Tibial nerve (tissue), 4 donors: ENCODE measurements at places on chromosomes 13 and 19.
A peak's percentile ranks its signal among the peaks of the same experiment; 100 is the strongest.

- no peak for DNase-seq
- H3K4me1 ChIP-seq = no peaks in the 10 kb centered on the region
- H3K4me3 ChIP-seq = no peak overlapping the region
- H3K27ac ChIP-seq = no peak overlapping the region
Observed at GRCh38 chr13:113883314-113883811, 19.5 kb upstream of the GAS6 start.

DNA sequence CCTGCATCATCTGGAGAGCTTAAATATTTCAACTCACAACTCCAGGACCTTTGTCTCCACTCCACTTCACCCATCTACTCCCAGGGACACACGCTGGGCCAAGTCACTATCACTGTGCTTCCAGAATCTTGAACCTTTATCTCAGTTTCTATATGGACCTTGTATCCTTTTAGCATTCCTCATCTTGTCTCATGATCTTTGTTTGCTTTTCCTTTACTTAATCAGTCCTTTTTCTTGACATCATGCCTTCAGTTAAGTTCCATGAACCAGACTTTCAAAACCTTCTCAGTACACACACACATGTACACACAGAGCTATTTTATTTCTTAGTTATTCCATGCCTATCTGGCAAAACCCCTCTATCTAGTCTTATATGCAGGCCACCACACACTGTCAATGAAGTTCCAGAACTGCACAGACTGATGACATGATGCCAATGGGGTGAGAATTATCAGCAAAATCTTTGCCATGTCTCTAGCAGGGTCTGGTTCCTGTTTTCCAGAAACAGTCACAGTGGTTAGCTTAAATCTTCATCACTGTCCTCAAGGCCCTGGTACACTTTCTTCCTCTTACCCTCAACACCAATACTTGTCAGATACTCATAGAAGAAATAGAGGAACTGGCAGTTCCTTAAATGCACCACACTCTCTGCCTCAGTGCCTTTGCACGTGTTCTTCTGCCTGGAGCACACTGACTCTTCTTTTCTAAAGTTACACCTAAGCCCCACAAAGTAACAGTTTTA, 77.6 kb upstream of the STARD13 start:
- H3K4me1 ChIP-seq = no peaks in the 10 kb centered on the region
- H3K4me3 ChIP-seq = no peak overlapping the region
- H3K36me3 ChIP-seq = no peaks in the 10 kb centered on the region
- no peak overlapping the region for H3K27ac ChIP-seq
- no peak for DNase-seq
- H3K27me3 ChIP-seq = no peaks in the 10 kb centered on the region

- no peaks in the 10 kb centered on the region for H3K27me3 ChIP-seq
- DNase-seq = peak; percentile 93
- peak overlapping the region; percentile 81 for H3K4me3 ChIP-seq
- peaks cover 10% of the 10 kb centered on the region for H3K36me3 ChIP-seq
- peak overlapping the region; percentile 97 for H3K27ac ChIP-seq
- H3K4me1 ChIP-seq = peaks cover 82% of the 10 kb centered on the region
Observed at GRCh38 chr19:42279902-42280814, 11.1 kb downstream of the CIC start.

- DNase-seq = peak; percentile 53
- H3K27me3 ChIP-seq = no peaks in the 10 kb centered on the region
- no peaks in the 10 kb centered on the region for H3K36me3 ChIP-seq
- peak overlapping the region; percentile 70 for H3K4me3 ChIP-seq
- H3K27ac ChIP-seq = peak overlapping the region; percentile 92
- H3K4me1 ChIP-seq = peaks cover 61% of the 10 kb centered on the region
Observed at GRCh38 chr13:110307767-110308655, 927 bp downstream of the COL4A2 start.

DNA sequence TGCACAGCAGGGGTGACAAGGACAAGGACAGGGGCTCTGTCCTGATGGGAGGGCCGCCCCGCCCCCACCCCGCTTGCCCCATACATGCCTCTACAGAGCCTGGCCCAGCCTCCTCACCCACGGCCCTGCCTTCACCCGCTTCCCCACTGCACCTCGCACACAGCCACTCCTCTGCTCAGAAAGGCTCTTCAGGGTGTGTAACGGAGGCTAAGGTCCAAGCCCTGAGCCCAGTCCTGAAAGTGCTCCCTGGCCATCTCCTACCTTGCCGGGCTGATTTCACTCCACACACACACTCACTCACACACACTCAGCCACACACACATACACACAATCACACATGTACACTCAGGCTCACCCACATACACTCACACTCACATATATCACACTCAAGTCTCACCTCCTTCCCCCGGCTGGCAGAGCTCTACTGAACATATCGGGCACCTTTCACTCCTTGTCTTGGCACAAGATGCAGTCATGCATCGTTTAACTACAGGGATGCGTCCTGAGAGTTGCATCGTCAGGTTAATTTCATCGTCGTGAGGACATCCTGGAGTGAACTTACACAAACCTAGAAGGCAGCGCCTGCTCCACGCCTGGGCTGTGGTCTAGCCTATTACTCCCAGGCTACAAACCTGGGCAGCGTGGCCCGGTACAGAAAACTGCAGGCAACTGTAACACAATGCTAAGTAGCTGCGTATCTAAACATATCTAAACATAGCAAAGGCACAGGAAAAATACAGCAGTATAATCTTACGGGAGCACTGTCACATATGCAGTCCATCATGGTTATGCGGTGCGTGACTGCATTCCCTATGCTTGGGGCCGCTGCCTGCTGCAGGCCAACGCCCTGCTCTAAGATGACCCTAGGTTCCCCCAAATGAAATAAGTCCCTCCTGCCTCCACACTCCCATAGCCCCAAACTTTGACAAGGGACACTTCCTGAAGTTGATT, 13.1 kb downstream of the EPS15L1 start:
- H3K4me3 ChIP-seq = no peak overlapping the region
- peak overlapping the region; percentile 40 for H3K27ac ChIP-seq
- no peaks in the 10 kb centered on the region for H3K36me3 ChIP-seq
- no peaks in the 10 kb centered on the region for H3K27me3 ChIP-seq

- H3K36me3 ChIP-seq = peaks cover 3% of the 10 kb centered on the region
- peak overlapping the region; percentile 100 for H3K27ac ChIP-seq
- DNase-seq = no peak
- no peaks in the 10 kb centered on the region for H3K27me3 ChIP-seq
- peaks cover 76% of the 10 kb centered on the region for H3K4me1 ChIP-seq
Observed at GRCh38 chr19:1249990-1250436, 1.6 kb downstream of the MIDN start.

DNA sequence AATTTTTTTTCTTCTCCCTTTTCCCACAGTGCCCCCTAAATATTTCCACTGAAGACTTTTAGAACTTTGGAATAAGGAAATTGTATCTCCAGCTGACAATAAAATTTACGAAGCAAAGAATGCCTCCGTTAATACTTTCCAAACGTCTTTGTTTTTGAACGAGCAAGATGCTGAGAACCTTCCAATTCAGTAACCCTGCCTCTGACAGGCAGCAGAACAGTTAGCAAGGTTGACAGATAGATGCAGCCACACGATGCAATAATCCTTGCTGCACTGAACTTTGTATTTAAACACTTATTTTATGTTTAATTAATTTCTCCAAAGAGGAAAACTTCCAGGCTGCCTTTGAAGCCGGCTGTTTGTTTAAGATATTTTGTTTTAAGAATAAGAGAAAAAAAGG, 71.8 kb upstream of the TSHZ3 start:
- no peak for DNase-seq
- no peaks in the 10 kb centered on the region for H3K4me1 ChIP-seq
- H3K27ac ChIP-seq = no peak overlapping the region

DNA sequence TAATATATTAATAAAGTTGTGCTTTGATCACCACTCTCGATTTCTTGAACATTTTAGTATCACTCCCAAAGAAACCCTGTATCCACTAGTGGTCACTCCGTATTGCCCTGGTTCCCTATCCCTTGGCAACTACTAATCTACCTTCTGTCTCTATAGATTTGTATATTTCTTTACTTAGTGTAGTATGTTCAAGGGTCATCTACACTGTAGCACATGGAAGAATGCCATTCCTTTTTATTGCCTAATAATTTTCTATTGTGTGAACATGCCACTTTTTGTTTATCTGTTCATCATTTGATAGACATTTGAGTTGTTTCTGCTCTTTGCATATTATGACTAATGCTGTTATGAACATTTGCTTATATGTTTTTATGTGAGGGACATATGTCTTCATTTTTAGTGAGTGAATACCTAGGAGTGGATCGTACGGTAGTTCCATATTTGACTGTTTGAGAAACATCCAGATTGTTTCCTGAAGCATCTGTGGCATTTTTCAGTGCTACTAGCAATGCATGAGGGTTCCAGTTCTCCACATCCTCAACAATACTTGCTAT, 254.0 kb downstream of the GPC6 start:
- H3K36me3 ChIP-seq = no peaks in the 10 kb centered on the region
- no peaks in the 10 kb centered on the region for H3K27me3 ChIP-seq
- H3K4me3 ChIP-seq = no peak overlapping the region
- DNase-seq = no peak
- H3K27ac ChIP-seq = no peak overlapping the region

DNA sequence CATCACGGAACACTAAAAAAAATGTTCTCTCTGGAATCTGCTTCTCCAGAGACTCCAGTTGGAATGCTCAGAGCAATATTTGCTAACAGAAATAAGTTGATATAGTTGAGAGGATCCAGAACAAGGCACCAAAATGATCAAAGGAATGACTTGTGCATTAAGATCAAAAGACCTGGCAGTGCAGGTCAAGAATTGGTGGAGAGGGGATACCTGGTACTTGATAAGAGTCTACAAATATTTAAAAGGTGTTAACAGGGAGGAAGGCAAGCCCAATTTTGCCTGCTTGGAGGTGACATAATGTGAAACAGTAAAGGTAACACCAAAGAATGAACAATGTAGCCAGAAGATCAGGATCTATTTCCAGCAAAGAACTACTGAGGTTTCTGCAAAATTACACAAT, 20.0 kb upstream of the TNFRSF19 start:
- no peak overlapping the region for H3K27ac ChIP-seq
- no peaks in the 10 kb centered on the region for H3K4me1 ChIP-seq
- no peak overlapping the region for H3K4me3 ChIP-seq
- H3K27me3 ChIP-seq = no peaks in the 10 kb centered on the region
- H3K36me3 ChIP-seq = no peaks in the 10 kb centered on the region
- no peak for DNase-seq

DNA sequence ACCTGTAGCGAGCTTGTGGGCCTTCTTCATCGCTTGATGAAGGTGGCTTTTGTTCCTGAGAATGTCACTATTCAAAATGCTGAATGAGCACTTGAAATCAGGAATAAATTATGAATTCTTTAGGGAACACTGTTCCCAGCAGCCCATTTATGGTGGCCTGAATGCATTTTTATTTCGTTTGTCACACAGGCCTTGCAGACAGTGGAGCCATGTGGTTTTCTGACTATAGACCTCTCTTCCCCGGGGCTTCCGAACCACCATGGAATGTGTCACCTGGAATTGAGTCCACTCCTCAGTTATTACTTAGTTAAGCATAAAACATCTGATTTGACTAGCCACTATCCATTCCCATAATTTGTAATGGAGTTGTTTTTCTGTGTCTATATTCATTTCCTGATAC, 396.9 kb downstream of the IRS2 start:
- H3K36me3 ChIP-seq = no peaks in the 10 kb centered on the region
- H3K4me3 ChIP-seq = no peak overlapping the region
- DNase-seq = no peak
- peaks cover 13% of the 10 kb centered on the region for H3K4me1 ChIP-seq
- H3K27ac ChIP-seq = peak overlapping the region; percentile 17

GRCh38 chr19:38055010-38055409, 148.0 kb downstream of the SIPA1L3 start:
- no peak overlapping the region for H3K4me3 ChIP-seq
- H3K27me3 ChIP-seq = no peaks in the 10 kb centered on the region
- no peak overlapping the region for H3K27ac ChIP-seq

- H3K27ac ChIP-seq = no peak overlapping the region
- H3K27me3 ChIP-seq = no peaks in the 10 kb centered on the region
- no peak overlapping the region for H3K4me3 ChIP-seq
- no peaks in the 10 kb centered on the region for H3K36me3 ChIP-seq
- DNase-seq = no peak
- H3K4me1 ChIP-seq = no peaks in the 10 kb centered on the region
Observed at GRCh38 chr13:88806438-88806837, 1135.3 kb downstream of the SLITRK5 start.

DNA sequence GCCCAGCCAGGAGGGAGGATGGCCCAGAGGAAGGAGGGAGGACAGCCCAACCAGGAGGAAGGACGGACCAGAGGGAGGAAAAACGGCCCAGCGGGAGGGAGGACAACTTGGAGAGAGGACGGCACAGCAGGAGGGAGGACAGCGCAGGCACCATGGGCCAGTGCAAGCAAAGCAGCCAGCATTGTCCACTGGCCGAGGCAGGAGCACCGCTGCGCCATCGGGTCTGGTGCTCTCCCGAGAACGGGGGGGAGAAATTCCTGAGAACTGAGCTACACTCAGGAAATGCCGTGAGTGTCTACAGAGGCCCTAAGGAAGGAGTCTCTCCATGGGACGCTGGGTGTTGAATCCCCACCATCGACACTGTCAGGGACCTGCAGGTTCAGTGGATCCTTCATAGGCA, 38.5 kb upstream of the SOX1 start:
- no peak overlapping the region for H3K4me3 ChIP-seq
- H3K36me3 ChIP-seq = no peaks in the 10 kb centered on the region
- no peak overlapping the region for H3K27ac ChIP-seq
- H3K27me3 ChIP-seq = no peaks in the 10 kb centered on the region

DNA sequence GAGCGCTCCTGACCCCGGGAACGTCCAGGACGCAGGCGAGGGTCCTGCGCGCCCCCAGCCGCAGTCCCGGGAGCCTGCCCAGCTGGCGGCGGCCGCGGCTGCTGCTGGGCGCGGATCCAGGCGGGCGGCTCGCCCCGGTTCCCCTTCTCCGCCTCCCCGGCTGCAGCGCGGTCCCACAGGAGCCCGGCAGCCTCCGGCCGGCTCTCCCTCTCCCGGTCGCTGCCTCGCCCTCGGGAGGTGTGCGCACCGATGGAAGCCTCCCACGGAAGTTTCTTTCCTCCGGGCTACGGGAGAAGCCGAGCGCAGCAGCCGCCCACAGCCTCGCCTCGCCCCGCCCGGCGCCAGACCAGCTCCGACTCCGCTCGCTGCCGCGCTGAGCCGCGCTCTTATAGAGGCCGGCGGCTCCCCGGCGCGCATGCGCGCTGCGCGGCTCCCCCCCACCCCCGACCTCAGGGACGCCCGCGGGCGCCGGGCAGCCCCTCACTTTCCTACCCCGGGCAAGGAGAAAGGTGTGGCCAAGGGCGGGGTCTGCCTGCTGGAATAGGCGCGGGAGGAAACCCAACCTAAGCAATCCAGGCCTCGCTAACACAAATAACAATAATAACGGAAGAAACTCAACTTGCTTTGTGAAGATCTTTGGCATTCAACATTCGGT, at the start of gene SHISA2:
Gene SHISA2 (minus strand): TSS at position 360 of the 655 bp plus-strand sequence. CDS start 1,041 bp downstream, outside the sequence.
- peak within 1 kb of the TSS; percentile 29 for H3K4me3 ChIP-seq
- no peak for DNase-seq
- no peak within 1 kb of the TSS for H3K27ac ChIP-seq
- peaks cover 3% of the 10 kb centered on the region for H3K4me1 ChIP-seq
